GM06990 (cell line): ENCODE measurements at places on chromosomes 4 and X.
A peak's percentile ranks its signal among the peaks of the same experiment; 100 is the strongest.

DNA sequence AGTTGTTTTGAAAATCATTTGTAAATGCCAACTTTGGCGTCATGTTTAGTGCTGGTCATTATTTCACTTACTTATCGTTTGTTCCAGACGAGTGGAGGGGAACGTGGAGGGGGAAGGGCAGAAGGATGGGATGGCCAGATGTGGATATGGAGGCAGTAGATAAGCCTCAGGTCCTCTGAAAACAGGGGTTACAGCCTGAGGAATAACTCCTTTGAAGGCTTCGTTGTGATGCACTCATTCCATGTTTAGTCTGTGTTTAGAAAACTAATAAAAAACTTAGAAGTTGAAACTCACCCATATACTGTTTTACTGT lies 1.1 kb downstream of the MOB1B start:
- no peak for DNase-seq

GRCh38 chr4:48194971-48195370 lies 60.9 kb upstream of the TXK start:
- no peak for DNase-seq

- no peak for DNase-seq
Observed at GRCh38 chr4:74671080-74671698, 123.1 kb downstream of the BTC start.

GRCh38 chr4:10981576-10981975 lies 297.0 kb upstream of the CLNK start:
- DNase-seq: no peak

DNA sequence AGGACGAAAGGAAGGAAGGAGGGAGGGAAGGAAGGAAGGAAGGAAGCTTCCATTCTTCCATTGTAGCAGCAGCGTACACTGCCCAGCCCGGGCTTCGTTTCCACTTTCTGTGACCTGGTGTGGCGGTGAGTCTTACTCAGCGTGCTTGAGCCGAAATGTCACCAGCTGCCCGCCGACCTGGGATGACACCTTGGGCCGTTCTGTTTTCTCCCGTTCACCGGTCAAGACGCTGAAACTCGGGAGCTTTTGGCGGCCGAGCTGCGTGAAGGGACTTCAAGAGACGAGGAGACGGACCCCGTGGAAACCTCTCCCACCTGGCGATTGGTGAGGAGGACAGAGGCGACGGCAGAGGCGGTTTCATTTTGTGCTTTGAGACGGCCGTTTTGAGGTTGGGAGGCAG lies 47.1 kb upstream of the PPP2R3B start:
- DNase-seq: no peak

- no peak for DNase-seq
Observed at GRCh38 chr4:105548483-105548882, 3.9 kb upstream of the ARHGEF38 start.

GRCh38 chrX:118975831-118976598 lies 1.6 kb downstream of the LONRF3 start:
- DNase-seq: peak; percentile 25

DNA sequence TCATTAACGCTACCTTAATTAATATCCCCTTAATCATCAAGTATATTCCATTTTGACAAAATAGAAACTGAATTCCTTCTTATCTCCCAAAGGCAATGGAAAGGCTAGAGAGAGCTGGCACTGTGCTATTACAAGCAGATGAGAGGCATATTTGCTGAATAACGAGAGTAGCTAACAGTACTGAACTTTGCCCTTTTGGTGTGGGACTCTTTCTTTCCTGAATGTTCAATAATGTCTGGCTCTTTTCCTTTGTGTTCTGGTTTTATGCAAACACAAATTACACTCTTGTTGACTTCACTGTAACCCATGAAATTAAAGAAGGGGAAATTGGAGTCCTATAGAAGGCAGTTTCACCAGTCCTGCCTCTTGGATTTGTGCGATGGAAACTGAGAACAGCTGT lies 63.5 kb downstream of the SHROOM3 start:
- DNase-seq: no peak

GRCh38 chr4:181219783-181220416 lies 1023.3 kb upstream of the TENM3 start:
- no peak for DNase-seq

DNA sequence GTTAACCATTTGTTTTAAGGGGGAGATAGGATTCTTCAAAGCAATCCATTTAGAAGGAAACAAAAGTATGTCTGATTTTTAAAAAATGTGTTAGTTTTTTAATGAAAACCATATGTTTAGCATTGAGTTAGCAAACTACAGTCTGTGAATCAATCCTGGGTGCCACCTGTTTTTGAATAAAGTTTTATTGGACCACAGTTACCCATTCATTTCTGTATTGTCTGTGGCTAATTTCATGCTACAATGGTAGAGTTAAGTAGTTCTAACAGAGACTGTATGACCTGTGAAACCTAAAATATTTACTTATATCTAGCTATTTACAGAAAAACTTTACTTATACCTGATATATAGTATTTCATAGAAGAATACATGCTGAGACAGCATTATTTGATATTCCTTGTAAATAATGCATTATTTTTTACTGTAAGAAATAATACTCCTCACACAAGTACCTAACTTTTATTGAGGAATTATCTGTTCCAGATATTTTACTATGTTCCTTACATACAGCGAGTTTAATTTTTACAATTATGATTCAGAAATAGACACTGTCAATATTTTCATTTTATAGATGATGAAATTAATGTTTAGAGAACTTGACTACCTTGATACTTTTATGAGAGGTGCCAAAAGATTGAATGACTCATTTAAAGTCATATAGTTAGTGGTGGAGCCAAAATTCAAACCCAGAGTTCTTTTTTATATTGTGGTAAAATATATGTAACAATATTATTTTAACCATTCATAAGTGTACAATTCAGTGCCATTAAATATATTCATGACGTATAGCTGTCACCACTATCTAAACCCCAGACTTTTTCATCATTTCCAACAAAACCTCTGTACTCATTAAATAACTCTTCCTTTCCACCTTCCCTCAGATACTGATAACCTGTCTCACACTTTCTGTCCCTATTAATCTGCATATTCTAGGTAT lies 122.0 kb downstream of the GLUD2 start:
- DNase-seq: no peak

- DNase-seq: no peak
Observed at GRCh38 chrX:32045149-32045548, 973.3 kb upstream of the FTHL17 start.

- DNase-seq: no peak
Observed at GRCh38 chr4:156101571-156101970, 147.9 kb upstream of the CTSO start.

DNA sequence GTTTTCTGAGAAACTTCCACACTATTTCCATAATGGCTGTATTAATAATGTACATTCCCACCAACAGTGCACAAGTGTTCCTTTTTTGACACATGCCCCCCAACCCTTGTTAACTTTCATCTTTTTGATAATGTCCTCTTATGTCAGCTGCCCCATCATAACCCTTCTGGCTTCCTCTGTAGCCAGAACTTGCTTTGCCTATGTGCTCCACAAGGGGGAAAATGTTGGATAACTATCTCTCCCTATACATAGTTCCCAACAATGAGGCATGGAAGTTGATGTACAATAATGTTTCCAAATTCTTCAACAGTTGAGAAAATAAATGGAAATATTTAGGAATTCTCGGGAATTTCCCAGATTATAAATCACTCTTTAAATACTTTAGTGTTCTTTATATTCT lies 142.9 kb downstream of the ASB9 start:
- no peak for DNase-seq

- DNase-seq: no peak
Observed at GRCh38 chrX:18674417-18674787, 2.5 kb upstream of the RS1 start.

GRCh38 chr4:73181231-73181630 lies 77.4 kb downstream of the ANKRD17 start:
- DNase-seq: no peak

GRCh38 chr4:41199788-41200187 lies 14.6 kb downstream of the APBB2 start:
- DNase-seq: no peak

GRCh38 chr4:97987019-97987648 lies 156.1 kb downstream of the STPG2 start:
- DNase-seq: no peak

- no peak for DNase-seq
Observed at GRCh38 chr4:70996018-70996360, 2.5 kb downstream of the DCK start.

GRCh38 chrX:49039598-49040375 lies 3.4 kb downstream of the TFE3 start:
- DNase-seq: no peak

DNA sequence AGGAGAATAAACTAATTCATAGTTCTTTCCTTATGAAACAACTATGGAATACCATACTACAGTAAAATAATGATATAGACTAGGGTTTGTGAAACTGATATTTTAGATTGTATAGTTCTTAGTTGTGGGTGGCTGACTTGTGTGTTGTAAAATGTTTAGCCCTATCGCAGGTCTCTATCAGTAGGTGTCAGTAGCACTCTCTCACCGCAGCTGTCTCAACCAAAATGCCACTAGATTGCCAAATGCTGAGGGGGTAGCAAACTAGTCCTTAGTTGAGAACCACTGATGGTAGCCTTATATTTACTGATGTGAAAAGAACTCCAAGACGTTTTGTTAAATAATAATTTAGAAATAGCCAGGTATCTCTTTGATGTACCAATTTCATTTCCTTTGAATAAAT lies 48.1 kb downstream of the RHOXF2B start:
- no peak for DNase-seq

GRCh38 chrX:34654696-34655490 lies 2.2 kb downstream of the TMEM47 start:
- no peak for DNase-seq

DNA sequence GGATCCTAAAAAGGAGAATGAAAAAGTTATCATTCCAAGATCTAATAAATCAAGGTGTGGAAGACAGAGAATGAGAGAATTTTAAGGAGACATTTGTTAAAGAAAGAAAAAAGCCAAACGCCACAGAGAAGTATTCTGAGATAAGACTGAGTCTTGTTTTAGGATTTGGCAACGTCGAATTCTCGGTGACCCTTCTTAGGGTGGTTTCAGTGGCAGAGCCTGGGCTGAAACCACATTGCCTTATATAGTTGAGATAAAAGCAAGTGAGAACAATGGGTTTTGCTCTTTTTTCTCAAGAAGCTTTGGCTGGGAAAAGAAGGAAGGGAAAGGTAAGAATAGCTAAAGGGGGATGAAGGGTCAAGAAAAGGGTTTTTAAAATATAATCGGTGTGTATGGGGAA lies 209.4 kb downstream of the VEGFC start:
- DNase-seq: no peak

- no peak for DNase-seq
Observed at GRCh38 chr4:83340692-83341343, 6.2 kb upstream of the HPSE start.

DNA sequence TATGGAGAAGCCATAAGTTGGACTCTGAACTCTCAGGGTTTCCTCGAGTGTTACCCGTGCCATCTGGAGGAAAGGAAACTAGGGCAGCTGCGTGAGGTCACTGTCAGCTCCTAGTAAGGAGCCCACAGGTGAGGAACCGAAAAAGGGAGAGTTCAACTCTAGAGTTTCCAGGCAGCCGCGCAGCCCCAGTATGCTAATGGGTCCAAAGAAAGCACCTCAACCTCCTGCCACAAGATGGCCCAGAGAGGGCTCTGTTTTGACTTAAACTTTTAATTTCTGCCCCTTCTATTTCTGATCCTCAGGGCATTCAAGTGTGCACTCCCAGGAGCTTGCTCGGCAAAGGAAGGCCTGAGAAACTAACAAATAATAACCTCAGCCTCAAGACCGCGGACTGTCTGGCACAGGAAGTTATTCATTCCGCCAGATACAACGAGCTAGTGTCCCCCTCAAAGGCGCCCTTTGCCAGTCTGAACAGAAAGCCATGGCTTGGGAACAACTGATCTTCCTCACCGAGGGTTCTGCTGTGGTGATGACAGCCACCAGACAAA lies 13.9 kb downstream of the SCARB2 start:
- peak; percentile 65 for DNase-seq

DNA sequence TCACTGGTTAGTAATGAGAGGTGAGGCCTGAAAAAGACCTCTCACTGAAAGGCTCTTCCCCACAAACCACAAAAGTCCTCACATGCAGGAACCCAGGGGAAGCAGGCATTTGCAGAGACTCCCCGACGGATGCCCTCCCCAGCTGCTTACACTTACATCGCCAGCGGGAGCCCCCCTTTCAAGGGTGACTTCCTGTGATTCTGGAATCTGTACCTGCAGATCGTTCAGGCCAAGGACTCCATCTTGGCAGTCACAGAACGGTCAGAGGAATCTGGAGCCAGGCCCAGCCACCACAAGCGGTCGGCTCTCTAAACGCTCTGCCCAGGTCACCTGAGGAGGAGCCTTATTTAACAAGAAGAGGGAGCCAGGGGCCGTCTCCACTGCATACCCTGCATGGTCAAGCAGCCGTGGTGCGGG lies 71.3 kb upstream of the STS start:
- DNase-seq: no peak

- DNase-seq: no peak
Observed at GRCh38 chr4:95220205-95221175, 328.3 kb downstream of the UNC5C start.

DNA sequence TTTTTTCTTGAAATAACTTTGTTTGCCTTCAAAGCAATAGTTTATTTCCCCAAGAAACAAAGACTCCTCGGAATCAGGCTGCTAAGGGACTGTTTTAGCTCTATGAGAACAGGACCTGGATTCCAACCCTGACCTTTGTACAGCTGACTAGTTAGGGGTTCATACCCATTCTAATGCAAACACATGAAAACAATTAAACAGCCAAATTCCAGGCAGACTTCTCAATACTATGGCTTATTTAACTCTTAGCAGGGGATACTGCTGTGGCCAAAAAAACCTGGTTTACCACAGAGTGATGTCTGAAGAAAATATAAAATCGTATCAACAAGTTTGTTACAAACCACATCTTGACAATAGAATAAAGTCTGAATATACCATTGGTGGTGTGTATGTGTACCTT lies 129.6 kb upstream of the INTU start:
- DNase-seq: no peak

DNA sequence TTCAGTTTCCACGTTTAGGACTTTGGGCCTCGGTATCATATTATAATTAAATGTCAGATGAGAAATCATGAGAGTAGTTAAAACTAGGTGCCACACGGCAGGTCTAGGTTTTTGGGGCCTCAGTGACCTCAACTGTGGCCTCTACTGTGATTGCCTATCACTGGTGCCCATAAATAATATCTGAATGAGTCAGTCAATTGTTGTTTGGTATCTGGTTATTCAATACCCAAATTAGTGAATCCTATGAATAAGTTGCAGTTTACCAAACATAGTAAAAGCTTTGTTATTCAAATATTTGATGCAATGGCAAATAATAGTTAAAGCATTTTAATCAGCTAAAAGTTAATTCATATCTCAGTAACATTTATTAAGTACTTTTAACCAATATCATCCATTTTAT lies 188.8 kb downstream of the PPP3CA start:
- DNase-seq: no peak

DNA sequence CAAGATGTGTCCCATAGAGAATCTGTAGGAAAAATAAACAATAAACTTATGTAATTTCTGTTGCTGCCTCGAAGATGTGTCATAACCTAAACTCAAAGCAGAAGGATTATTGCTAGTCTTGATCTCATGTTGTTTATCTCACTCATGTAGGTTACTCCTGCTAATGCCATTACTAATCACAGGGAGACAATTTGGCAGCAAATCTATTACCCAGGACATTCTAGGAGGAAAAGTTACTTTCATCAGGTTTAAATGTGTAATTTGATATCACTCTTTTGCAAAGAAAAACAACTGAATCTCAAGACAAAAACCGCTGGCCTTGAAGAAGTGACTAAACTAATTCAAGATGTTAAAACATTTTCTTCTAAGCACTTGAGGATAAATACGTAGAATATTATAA lies 34.0 kb downstream of the LDOC1 start:
- DNase-seq: no peak

- DNase-seq: no peak
Observed at GRCh38 chrX:136827026-136827425, 46.3 kb upstream of the ARHGEF6 start.
